ENCODE measurements at places on chromosomes 12 and 14.

- DNase-seq = no peak
Observed at GRCh38 chr12:76680940-76681339, 83.0 kb upstream of the ZDHHC17 start.

DNA sequence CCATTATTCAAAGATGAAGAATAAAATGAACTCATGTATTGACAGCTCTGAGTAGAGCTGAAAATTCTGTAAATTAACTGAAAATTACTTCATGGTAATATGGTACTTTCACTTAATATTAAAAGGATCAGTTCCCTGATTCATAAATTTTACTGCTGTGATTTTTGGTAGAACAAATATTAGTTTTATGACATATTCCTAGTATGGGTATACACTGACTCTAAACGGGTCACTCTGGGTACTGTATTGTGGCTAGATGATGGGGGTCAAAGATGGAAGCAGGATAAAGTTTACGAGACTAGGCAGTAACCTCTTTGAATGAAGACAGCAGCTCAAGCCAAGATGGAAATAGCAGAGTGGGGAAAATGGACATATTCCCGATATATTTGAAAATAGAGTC is 135.5 kb downstream of the NUAK1 start:
- no peak for DNase-seq

GRCh38 chr12:2225696-2226095 is 172.9 kb downstream of the CACNA1C start:
- no peak for DNase-seq

DNA sequence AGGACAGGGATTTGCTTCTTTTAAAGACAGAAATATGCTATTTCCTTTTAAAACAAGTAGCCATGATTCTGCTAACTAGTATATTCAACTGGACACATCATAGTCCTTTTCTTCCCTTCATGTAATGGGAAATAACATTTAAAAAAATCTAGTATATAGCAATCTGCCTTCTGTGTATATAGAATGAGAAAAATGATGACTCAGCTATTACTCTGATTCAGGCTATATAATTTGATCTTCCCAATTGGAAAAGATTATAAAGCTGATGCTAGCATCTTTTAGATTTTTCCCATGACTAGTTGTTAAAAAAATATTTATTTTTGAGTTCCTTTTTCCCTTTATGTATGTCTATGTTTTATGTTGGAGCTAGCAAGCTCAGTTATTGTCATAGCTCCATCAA is 86.9 kb downstream of the ACSS3 start:
- DNase-seq = no peak

DNA sequence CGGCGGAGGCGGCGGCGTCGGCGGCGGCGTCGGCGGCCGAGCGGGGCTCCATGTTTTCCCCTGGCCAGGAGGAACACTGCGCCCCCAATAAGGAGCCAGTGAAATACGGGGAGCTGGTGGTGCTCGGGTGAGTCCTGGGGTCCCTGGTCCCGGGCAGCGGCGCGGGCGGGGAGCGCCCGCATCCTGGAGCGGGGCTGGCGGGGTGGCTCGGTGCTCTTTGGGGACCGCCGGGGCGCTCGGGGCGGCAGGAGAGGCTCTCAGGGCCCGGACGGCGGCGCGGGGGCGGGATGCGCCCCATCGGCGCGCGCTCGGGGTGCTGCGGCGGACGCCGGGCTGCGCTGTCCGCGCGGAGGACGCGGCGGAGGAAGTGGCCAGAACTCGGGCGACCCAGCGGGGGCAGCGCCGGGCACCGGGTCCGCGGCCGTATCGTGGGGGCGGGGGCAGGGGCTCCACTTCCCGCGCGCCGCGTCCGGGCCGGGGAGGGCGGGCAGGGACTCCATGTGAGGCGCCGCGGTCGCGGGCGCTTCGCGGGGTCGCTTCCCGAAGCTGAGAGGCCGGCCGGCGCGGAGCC is 485 bp downstream of the PELI2 start:
- DNase-seq = peak; percentile 22

GRCh38 chr12:75482646-75483045 is 2.1 kb downstream of the GLIPR1 start:
- no peak for DNase-seq

GRCh38 chr14:55553791-55554190 is 26.2 kb upstream of the KTN1 start:
- no peak for DNase-seq

GRCh38 chr12:9027161-9028059 is 38.1 kb downstream of the KLRG1 start:
- no peak for DNase-seq

DNA sequence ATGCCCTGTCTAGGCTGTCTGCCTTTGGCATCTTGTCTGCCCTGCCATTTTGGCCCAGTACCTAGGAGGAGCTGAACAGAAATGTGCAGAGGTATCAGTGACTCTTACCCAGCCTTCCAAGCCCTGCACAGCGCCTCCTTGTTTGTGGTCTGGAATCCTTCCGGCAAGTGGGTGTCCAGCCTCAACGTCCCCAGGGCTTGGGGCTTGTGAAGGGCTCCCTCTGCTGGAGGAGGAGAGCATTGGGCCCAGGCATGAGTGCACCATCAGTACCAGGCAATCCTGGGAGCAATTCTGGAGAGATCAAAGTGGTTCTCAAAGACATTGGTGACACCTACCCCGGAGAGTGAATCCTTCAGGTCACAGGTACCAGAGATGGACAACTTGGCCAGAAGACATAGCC is 2.4 kb upstream of the TCL1B start:
- DNase-seq = no peak

DNA sequence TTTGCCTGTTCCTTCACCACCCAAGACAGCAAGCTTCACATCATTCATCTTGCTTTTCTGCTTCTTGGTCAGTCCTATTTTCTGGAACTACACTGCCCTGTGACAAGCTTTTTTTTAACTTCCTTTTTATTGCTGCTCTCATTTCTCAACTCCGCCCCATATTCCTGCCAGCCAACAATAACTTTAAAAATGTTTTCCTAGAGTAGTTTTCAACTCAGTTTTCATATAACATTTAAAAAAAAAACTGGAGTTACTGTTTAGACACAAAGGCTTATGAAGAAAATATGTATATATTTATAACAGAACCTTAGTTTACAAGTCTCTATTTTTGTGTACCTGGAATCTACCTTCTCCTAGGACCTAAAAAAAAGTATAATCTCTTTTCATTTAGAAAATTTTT is at the start of gene RERGL:
Gene RERGL, minus strand, starts transcription at position 101 of the 400 bp plus-strand sequence. Its CDS starts 53 bp downstream, at position 48.
- no peak for DNase-seq

GRCh38 chr14:95535226-95536021 is 574 bp downstream of the GLRX5 start:
- no peak for DNase-seq

- no peak for DNase-seq
Observed at GRCh38 chr14:75120541-75121291, 6.1 kb downstream of the NEK9 start.

GRCh38 chr12:114213055-114213581 is 192.8 kb downstream of the TBX5 start:
- no peak for DNase-seq

DNA sequence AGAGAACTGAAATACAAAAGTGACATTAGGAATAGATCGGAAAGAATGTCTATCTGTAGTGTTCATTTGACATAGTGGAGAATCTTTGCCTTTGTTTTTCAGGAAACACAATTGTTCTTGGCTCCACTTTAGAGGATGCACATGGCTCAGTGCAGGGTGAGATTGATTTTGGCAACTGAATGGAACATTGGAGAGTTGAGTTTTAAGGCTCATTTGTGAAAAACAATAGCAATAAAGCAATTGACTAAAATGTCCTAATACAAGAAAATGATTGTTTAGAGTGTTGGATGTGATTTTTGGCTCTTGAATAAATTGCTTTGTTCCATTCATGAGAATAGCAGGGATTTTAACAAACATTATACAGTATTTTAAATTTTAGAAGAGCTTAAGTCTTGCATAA is 116.4 kb downstream of the SLC38A1 start:
- DNase-seq = no peak

DNA sequence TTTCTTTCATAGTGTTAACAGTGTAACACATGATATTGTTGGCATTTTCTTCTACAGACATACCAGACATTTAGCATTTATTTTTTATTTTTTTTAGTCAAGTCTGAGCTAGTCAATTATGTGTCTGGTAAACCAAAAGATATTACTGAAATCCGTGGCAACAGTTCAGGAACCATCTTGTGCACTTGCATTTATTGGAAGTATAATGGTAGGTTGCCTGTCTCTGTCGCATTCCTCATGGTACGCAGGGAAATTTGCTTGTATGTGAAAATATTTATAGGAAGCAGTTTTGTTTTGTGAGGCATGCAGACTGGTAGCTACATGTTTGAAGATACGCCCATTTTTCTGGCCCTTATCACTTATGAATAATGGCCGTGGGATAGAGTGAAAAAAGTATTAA is 186.1 kb upstream of the SLC38A2 start:
- no peak for DNase-seq

DNA sequence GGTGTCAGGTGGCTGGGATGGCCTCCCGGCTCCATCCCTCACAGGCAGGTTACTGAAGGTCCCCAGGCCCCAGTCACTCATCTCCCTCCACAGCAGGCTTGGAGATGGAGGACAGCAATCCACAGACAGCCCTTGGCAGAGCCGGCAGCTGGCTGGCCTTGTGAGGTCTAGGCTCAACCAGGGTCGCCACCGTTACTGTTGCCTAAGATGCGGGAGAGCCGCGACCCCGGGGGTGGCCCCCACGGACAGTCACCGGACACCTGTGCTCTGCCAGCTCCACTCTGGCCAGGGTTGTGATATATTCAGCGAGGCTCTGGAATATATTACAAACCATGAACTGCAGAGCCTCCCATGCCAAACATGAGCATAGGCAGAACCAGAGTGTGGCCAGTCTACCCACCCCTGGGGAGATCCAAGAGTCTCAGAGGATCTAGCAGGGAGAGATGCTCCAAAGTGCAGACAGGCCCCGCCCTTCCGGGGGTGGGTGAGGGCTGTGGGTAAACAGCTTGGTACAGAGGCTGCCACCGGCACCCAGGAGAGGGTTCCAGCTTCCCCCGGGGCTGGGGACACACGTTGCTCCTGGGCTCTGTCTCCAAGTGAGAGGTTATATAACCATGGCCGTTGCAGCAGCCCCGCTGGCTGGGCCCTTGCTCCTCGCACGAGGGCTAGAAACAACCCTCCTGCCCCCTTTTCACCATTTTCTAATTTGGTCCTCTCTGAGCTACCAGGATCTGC is 55.9 kb upstream of the DIO3 start:
- no peak for DNase-seq

DNA sequence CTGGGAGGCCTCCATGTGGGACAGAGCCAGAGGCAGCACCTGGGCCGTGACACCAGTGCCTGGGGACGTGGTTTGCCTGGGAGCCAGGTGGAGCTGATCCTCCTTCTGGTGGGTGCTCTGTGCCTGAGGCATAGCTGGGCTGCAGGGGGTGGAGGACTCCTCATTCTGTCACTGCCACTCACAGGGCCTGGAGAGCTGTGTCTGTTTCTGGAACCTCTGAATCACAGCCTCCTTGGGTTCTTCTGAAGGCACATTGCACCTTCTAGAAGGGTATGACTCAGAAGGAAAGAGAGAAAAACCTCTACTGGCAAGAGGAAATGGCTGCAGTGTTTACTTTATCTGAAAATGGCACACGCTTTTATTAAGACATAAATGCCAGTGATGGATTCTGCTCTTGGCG is 659.8 kb downstream of the VRK1 start:
- DNase-seq = no peak

DNA sequence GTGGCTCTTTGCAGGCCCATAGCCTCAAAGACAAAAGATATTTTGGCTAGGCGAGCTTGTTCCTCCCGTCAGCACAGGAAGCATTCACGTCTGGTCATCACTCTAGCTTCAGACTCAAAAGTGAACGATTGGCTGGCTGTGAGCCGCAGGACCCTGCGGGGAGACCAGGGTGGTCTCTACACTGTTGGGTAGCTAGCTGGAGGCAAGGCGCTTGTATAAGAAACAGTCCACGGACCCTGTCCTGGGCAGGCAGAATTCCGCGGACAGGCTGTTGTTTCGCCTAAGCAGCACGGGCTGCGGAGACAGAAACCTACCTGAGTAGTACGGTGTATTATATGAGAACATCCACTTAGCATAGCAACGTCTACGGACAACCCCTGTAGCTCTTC is 29.6 kb downstream of the WBP11 start:
- no peak for DNase-seq

GRCh38 chr12:88782351-88782750 is 202.1 kb upstream of the KITLG start:
- DNase-seq = no peak

DNA sequence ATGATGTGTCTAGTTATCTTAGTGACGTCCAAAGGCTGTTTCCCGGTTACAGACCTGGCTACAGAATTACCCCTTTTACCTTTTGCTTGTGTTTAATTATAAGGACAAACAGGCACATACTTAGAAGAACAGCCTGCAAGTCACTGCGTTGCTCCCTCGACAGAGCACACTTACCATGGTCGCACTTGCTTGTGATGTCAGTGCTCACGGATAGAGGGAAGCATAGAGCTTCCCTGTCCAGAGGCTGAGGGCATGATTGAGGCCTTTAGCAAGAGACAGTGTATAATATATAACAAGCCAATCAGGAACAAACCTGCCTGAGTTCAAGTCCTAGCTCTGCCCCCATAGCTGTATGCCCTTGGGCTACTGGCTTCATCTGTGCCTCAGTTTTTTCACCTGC is 73.2 kb upstream of the SCN8A start:
- no peak for DNase-seq

DNA sequence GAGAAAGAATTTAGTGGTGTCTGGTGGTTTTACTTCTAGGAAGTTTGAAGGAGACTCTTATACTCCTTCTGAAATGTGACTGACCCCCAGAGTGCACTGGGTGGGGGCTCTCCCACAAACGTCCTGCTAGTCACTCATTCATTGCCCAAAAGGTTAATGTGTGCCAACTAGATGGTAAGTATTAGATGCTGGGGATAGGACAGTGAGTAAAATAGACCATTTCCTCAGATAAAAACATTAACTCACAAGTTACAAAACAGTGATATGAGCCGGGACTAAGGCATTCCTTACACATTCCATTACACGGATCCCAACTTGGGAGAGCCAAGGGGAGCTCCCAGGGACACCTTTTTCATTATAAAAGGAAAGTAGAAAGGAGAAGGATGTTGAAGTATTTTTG is 185.1 kb downstream of the ATXN7L3B start:
- no peak for DNase-seq

DNA sequence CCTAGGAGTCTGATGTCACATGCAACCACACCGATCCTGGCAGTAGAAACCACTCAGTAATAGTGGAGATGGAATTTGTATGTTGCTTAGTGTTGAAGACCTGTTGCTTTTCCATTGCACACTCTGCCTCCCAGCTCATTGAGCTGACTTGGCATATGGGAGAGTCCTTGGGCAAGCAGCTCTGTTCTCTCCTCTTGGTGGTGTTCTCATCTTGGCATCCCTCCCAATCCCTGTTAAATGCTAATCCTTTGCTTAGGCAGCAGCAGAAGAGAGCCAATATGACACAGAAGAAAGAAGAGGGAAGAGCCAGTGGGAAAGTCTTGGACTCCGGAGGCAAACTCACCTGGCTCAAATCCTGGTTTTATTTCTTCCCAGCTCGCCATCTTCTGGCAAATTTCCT is 178.0 kb upstream of the CAND1 start:
- no peak for DNase-seq

DNA sequence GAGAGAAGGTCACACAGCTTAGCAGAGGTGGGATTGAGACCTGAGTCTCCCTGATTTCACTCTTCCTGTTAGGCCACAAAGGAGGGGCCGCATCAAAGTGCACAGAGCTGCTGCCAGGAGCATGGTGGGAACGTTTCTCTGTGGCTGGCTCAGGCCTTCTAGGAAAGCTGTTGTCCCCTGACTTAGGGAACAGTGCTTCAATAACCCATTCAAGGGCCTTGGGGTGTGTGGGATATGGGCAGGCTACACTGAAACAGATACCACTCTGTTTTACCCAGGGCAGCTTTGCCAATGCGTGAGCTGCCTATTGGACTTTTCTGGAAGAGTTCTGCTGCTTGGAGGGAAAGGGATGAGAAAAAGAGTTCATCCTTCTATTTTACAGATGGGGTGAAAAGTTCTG is 110.0 kb downstream of the ADCK1 start:
- no peak for DNase-seq
